AG04450 (cell line): ENCODE measurements at places on chromosomes 3 and 15. TPM values are rescaled to one million over a fixed set of nuclear protein-coding genes. Genes with fewer than 3 reads are reported as not detected.

The CD86 gene
- not detected in 2 replicates for polyA plus RNA-seq

The PPP2R3A gene
- 19.8 and 26.6 TPM in 2 replicates for polyA plus RNA-seq

The CTXN2 gene
- polyA plus RNA-seq, result not detected in 2 replicates

The RUBCN gene
- 8.8 and 9.4 TPM in 2 replicates for polyA plus RNA-seq

The HHLA2 gene
- not detected in 2 replicates for polyA plus RNA-seq

The MUC20 gene
- 0.19 TPM in 2 replicates for polyA plus RNA-seq

The CHDH gene
- polyA plus RNA-seq, result 0.01 and 0.02 TPM in 2 replicates

The POLQ gene
- 0.96 and 1.4 TPM in 2 replicates for polyA plus RNA-seq

The CA12 gene
- polyA plus RNA-seq, result 55.5 and 61.4 TPM in 2 replicates

The APBA2 gene
- 18.9 and 27.9 TPM in 2 replicates for polyA plus RNA-seq

The PPP1R14D gene
- polyA plus RNA-seq, result not detected in 2 replicates
